ENCODE measurements at places on chromosomes 12 and 14.

GRCh38 chr12:81128930-81129554 is 51.2 kb downstream of the ACSS3 start:
- DNase-seq = no peak

DNA sequence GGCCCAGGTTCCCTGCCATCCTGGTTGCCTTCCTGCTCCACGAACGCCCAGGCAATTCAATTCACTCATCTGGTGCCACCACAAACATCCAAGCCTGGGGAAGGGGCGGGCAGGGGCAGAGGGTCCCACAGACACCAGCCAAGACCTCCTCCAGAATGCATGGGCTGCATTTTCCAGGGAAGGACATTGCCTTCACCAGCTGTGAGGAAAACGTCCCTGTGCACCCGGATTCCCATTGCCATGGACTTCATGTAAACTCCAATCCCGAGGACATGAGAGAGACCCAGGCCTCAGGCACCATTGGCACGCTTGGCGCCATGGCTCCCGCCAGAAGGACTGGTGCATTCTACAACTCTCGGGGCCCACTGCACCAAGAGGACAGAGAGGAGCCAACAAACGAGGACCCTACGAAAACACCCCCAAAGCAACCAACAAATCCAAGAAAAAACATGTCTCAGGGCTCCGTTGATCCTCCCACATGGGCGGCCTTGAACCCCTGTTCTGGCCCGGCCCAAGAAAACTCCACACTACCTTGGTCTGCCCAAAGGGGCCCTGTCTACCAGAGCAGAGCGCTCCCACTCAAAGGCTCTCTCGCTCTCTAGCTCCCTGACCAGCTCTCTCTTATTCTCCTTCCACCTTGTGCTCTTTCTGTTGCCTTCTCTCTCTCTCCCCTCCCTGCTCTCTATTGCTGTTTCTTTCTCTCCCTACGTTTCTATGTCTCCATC is 183.9 kb downstream of the ALG10 start:
- no peak for DNase-seq

DNA sequence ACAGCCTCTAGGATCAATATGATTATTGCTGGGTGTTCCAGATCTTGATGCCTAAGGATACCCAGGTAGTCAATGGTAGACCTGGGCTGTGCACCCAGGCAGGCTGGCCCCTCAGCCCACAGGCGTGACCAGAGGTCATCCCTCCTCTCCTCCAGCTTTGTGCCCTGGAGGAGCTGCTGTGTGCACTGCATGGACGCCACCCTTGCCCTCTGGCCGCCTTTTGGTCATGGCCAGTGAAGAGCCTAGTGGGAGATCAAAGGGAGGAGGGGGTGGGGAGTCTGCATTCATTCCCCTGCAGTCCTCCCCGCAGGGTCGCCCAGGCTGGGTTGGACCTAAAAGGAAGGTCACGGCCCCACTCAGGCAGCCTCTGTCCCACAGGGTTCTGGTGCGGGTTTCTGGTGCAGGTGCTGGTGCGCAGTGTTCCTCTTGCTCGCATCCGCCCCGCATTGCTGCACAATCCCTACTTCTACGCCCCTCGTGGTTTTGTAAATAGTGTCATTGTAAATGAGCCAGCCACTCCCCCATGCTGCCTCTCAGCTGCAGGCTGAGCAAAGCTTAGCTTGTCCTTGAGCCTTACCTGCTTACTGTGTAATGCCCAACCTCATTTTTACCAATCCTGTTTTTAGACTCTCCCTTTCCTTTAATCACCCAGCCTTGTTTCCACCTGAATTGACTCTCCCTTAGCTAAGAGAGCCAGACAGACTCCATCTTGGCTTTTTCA is 55.3 kb downstream of the PSMA6 start:
- no peak for DNase-seq

GRCh38 chr14:50666772-50667683 is 1.1 kb downstream of the SAV1 start:
- DNase-seq = peak; percentile 3

DNA sequence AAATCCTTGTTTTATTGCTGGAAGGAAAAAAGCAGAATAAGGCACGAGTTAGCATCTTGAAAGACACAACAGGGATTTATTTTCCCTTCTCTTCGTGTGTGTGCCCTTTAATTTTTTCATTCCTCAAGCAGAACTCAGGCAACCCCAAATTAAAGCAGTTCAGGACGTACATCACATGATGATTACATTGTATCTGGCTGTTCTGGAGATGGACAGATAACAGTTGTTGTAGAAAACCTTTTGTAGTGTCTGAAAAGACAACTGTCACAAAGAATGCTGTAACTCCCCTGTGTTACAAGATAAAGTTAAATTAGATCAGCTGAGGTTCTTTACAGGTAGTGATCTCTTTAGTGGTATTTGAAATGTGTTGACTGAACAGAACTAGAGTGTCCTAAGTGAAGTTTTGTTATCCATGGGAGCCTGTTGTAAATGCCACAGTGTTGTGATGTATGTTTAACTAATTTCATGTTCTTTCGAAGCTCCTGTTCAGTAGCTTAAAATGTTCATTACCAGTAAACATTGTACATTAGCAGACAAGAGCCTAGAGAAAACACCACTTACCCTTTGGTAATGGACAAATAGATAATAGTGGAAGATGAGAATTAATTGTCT is 58.5 kb downstream of the TMTC2 start:
- no peak for DNase-seq

- peak; percentile 79 for DNase-seq
These were observed 52.9 kb upstream of the OR9K2 start for GRCh38 chr12:55073043-55074022.

DNA sequence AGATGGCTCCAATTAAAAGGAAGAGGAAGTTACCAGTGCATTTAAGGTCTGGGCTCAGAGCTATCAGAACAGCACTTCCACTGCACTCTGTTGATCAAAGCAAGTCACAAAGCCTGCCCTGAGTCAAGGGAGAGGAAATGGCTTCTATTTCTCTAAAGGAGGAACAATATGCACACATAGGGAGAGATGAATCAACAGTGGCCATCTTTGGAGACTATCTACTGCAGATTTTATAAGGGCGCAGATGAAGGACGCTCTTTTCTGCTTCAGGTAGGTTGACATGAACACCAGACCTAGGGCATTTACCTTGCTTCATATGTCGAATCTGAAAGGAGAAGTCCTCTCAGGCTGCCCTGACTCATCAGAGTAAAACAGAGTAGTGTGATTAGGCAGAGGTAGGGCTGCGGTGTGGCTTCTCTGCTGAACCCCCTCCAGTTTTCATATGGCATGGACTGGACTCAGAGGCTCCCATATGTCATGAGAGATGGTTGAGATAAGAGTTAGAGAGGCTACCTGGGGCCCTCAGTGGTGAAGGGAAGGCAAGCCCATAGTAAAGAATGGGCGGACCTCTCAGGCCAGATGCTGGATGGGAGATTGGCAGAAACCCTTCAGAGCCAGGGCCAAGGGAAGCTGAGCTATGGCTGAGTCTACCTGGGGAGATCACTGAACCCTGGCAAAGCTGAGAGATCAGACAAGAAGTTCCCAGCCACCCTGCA is 84.4 kb downstream of the ARF6 start:
- DNase-seq = peak; percentile 39

DNA sequence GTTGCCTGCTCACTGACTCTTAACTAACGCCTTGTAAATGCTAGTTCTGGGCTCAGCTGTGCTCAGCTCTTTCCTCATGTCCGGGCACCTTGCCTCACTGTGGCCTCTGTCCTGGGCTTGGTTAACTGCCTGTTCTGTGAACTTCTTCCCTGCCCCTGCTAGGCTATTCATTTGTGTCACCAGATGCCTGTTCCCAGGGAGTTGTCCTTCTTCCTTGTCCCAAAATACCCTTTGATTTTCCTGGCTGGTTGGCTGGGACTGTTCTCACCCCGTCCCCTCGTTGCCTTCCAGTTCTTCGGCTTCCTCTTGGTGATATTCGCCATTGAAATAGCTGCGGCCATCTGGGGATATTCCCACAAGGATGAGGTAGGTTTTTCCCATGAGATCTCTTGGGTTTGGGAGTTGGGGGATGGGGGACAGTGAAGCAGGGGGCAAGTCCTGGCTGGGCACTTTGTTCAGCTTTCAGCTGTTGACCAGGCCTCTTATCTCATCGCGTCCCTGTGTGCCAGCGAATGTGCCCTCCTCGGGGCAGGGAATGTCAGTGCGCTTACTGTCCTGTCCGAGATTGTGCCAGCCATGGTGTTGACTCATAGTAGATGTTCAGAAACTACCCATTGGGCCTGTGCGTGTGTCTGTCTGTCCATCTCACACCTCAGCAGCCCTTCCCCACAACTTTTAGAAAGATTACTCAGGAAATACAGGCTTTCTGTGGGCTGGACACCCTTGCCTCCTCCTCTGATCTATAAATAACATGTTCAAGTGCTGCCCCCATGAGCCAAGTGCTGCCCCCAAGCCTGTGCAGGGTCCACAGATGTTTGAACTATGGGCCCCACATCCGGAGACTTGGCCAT is 33.1 kb downstream of the CD9 start:
- no peak for DNase-seq

DNA sequence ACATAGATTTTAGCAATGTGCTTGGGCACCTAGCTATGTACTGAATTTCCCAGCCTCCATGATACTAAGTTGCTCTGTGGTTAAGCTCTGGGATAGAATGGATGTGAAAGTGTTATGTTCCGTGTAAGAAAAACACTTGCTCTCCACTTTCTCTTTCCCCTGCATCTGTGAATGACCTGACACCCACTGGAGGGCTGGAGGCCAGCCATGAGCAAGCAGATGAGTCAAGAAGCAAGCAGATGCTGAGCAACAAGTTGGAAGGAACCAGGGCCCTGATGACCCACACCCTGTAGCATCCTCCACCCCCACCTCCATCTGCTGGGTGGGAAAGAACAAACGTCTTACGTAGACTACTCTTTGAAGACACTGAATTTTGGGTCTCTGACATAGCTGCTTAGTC is 56.6 kb downstream of the EID3 start:
- no peak for DNase-seq

- DNase-seq = no peak
These were observed 715 bp upstream of the RAP1B start for GRCh38 chr12:68609998-68610369.

DNA sequence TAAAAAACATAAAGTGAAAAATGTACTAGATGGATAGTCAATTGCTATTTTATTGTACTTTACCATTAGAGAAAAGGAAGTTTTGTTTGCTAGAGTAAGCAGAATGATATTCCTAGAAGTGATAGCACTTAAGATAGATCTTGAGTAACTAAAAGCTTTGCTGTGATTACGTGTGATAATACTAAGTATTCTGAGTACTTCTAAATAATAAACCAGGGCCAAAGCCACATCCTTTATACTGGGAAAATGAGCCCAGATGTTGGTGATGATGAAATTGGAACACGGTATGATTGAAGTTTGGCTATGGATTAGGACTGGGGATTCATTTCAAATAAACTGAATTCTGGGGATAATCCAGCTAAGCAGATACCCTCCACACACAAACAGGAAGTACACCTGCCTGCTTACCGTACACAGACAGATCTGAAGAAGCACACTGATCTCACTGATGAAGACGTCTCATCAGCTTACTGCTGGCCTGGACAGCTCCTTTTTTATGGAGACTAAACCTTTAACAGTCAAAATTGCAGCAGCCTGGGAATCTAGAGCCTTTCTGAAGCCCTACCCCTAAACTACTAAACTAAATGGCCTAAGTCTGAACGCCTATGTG is 199.8 kb downstream of the LRFN5 start:
- DNase-seq = no peak

DNA sequence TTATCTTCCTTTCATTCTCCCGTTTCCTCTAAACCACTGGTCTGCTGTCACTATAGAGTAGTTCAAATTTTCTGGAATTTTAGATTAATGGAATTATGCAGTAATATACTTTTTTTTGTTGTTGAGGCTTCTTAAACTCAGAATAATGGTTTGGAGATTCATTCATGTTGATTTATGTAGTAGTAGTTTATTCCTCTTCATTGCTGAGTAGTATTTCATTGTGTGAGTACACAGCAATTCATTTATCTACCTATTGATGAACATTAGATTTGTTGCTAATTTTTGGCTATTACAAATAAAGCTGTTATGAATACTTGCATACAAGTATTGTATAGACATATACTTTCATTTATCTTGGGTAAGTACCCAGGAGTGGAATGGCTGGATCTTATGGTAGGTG is 7.2 kb downstream of the RASSF8 start:
- DNase-seq = no peak

DNA sequence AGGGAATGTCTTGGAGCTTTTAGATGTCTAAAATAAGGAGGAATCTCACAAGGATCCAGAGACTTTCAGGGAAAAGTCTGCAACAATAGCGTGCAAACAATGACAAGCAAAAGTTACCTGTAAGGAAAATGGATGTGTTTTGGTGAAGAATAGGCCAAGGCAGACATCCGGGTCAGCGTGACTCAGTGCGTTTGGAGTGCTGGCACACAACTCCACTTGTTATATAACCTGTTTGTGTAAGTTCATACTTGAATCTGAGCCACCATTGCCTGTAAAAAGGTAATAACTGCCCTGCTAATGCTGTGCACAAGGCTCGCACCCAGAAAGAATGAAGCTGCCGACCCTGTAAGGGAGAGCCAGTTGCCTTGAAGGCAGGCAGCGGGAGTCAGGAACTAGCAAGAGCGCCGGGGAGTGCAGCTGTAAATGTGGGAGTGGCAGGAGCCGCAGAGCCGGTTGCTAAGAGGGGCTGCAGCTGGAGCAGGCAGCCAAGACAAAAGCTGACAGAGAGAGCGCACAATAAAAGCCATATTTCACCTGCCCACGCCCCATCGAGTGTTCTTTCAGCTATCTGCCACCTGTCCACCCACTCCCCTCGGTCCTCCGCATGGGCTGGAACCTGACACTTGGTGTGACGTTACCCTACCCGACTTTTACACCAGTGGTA is 638.5 kb upstream of the MIS18BP1 start:
- no peak for DNase-seq

GRCh38 chr14:81235096-81235495 is 14.3 kb upstream of the GTF2A1 start:
- no peak for DNase-seq

- no peak for DNase-seq
These were observed 45.8 kb upstream of the CNTN1 start for GRCh38 chr12:40646456-40646855.

- no peak for DNase-seq
These were observed 4.7 kb downstream of the ACVRL1 start for GRCh38 chr12:51911788-51912711.

DNA sequence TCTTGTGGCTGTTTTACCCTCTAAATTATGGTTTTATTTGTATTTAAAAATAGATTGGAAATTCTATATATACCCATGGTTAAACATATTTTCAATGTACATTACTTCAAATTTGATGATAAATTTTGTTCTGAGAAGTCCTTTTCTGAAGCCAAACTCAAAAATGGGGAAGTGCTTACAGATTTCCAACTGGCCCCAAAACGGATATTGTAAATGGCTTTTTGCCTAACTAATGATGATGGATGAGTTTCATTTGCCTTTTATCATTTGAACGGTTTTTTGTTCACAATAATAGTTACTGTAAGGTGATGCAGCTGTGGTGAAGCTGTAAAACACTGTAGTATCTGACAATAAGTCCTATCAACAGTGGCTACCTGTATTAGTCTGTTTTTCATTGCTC is 136.9 kb downstream of the FUT8 start:
- DNase-seq = no peak

- DNase-seq = no peak
These were observed 18.4 kb upstream of the FOS start for GRCh38 chr14:75260025-75260763.
